Stimulated activated CD4-positive, alpha-beta T cell treated with anti-CD3 and anti-CD28 coated beads, Interleukin-12 subunit alpha, Interleukin-12 subunit beta, amount 100 ng/mL, for 24 hours (primary cell): ENCODE measurements at places on chromosomes 2 and 18.

- DNase-seq: no peak
Measured at GRCh38 chr2:151523850-151524249, 114.1 kb downstream of the RIF1 start.

- no peak for DNase-seq
Measured at GRCh38 chr2:215357660-215358059, 45.8 kb downstream of the ATIC start.

GRCh38 chr2:113138428-113139322 lies 11.3 kb downstream of the IL1RN start:
- DNase-seq: no peak

DNA sequence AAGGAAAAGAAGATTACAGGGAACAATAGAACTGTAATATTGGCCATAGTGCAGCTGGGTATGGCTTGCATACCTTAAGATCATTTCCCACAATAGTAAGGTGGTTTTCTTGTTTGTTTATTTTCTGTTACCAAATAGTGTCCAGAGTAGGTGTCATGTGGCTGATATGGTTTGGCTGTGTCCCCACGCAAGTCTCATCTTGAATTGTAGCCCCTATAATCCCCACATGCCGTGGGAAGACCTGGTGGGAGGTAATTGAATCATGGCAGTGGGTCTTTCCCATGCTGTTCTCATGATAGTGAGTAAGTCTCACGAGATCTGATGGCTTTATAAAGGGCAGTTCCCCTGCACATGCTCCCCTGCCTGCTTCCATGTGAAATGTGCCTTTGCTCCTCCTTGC lies 190.1 kb downstream of the ICOS start:
- DNase-seq: no peak

DNA sequence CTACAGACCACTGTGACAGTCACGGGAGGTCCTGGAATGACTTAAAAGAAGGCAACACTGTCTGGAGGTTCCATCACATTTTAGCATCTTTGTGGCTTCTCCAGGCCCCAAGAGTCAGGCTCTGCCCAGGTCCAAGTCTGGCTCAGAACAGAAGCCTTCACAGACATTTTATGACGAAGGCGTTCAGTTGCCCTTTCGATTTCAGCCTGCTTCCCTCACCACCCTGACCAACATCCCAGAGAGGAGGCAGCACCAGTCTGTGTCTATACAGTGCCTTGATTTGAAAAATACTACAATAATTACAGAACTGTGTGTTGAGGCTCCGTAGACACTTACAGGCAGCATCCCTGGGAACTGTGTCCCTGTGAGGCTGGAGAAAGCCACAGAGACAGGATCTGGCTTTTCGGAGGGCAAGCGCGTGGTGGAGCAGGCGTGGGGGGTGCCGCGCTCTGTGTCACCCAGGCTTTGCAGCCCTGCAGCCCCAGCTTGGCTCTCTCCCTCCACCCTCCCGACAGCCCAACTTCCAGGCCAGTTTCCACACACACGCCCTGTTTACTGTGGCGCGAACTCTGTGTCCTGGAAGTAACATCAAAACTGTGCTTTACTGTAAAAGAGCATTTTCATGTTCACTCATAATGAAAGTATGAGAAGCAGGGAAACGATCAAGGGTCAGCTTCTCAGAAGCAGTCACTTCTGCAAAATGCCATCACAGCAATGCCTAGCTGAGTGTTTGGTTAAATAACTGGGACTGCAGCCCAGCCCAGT lies 153.5 kb upstream of the ALKAL2 start:
- no peak for DNase-seq

DNA sequence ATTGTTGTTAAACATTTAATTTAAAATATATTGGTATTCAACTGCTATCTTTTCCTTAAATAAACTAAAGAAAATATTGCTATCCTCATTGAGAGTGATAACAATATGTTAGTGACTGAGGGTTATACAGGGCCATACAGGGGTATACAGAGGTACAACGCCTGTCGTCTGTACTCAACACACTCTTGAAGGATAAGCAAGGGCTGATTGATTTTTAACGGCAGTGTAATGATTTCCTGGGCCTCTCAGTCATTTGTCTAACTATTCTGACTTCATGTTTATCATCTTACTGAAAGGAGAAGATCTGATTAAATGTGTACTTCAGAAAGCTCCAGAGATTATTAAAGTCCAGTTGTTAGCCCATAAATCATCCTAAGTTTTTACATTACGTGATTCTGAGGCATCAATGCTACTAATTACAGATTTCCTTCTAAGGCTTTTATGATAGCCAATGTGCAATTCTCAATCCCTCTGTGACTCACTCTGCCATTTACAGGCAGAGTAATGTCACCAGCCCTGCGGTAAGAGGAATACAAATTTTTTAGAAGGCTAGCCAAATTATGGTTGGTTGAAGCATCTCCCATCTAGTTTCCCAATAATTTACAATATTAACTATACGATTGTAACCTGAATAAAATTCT lies 893.0 kb upstream of the CHAC2 start:
- DNase-seq: no peak

- DNase-seq: peak; percentile 53
Measured at GRCh38 chr2:167292430-167293171, 404.3 kb downstream of the XIRP2 start.

DNA sequence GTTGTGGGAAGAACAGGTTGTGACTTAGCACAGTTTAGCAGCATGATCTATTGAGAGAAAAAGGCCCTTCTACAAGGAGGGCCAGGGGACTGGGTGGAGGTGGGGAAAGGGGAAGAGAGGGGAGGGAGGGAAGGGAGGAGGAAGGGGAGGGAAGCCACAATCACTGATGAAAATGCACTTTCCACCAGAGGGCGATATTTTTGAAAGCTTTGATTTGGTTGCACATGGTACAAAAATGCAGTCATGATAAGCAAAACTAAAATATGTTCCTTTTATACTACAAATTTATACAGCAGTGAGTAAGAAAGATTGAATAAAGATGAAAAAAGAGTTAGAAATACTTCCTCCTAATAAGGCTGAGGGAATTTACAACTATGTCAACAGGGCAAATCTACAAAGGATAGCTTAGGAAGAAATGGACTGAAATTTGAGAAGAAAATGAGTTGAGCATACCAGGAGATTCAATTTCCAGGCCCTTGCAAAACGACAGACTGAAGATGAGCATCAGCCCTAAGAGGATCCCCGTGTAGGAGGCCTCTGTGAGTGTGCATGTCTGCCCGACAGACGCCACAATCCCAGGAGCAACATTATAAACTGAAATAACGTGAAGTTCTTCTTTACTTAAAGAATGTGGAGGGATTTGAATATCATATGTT lies 17.2 kb downstream of the SH3YL1 start:
- DNase-seq: no peak

GRCh38 chr2:44793322-44793870 lies 148.1 kb upstream of the SIX3 start:
- DNase-seq: no peak

DNA sequence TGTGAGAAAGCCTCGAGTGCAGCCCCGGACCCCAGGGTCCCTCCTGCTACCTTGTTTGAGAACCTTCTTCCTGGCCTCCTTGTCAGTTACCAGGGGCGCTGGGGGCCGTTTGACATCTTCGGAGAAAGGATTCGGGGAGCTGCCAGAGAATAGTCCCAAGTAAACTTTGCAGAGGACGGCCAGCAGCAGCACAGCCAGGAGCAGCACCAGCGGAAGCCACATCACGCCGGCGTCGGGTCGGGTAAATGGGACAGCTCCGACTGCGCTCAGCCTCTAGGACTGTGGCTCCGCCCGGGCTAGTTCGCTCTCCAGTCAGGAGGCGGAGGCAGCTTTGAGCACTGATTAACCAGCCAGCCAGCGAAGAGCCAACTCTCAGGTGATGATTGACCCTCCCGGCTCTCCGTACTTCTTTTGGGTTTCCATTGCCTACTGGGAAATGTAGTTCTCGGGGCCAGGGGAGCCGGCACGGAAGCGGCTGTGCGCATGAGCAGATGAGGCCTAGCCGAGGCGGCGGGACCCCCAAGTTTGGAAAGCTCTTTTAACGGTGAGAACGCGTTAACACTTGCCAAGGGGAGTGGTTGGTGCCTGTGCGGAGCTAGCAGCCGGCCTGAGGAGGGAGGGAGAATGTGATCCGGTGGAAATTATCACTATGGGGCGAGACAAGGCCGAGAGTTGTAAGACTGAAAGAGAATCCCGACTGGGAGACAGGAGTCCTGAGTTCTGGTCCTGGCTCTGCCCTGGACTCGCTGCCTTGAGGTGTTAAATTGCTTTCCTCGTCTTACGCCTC lies at the start of the genes ELMOD3 and RETSAT:
Gene ELMOD3, plus strand, starts transcription at position 484 of the 787 bp plus-strand sequence. CDS start 2,430 bp downstream, outside the sequence.
Gene RETSAT, minus strand, starts transcription at position 243 of the 787 bp plus-strand sequence. Its CDS starts 21 bp downstream, at position 222.
- DNase-seq: peak; percentile 89

DNA sequence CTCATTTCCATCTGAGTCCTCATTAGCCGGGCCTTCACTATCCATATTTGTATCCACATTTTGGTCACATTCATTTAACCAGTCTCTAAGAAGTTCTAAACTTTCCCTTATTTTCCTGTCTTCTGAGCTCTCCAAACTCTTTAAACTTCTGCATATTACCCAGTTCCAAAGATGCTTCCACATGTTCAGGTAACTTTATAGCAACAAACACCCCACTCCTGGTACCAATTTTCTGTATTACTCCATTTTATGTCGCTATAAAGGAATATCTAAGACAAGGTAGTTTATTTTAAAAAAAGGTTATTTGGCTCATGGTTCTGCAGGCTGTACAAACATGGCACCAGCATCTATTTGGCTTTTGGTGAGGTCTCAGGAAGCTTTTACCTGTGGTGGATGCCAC lies 38.8 kb upstream of the AGFG1 start:
- no peak for DNase-seq

- DNase-seq: no peak
Measured at GRCh38 chr2:118319271-118319684, 231.0 kb downstream of the INSIG2 start.

GRCh38 chr18:25327584-25327983 lies 24.4 kb downstream of the ZNF521 start:
- DNase-seq: no peak

DNA sequence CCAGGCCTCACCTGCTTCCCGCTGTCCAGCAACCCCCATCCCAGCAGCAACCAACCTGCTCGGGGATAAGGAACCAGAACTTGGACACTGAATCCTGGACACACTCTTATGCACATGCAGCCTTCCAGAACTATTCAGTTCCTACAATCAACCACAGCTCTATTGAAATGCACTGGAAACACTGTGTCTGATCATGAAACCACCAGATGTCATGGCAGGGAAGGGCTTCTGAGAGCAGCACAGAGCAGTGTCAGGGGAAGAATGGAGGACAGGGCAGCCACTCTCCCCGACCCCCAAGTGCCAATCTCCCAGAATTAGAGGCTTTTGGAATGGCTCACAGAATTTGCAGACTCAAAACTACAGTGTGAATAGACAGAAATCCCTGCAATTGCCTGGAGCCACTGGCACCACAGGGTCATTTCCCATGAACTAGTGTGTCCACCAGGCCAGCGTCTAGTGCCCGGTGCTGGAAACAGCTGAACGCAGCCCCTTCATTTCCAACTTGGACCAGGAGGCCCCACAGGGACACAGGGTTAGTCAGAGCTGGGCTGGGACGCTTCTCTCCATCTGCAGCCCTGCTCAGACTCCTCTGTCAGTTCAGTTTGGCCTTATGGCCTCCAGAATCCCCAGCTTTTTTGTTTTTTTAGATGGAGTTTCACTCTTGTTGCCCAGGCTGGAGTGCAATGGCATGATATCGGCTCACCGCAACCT lies 25.5 kb downstream of the MRPL35 start:
- DNase-seq: no peak

GRCh38 chr2:160703648-160704585 lies 210.3 kb upstream of the RBMS1 start:
- DNase-seq: no peak

GRCh38 chr2:181471226-181471625 lies 14.0 kb downstream of the ITGA4 start:
- no peak for DNase-seq

DNA sequence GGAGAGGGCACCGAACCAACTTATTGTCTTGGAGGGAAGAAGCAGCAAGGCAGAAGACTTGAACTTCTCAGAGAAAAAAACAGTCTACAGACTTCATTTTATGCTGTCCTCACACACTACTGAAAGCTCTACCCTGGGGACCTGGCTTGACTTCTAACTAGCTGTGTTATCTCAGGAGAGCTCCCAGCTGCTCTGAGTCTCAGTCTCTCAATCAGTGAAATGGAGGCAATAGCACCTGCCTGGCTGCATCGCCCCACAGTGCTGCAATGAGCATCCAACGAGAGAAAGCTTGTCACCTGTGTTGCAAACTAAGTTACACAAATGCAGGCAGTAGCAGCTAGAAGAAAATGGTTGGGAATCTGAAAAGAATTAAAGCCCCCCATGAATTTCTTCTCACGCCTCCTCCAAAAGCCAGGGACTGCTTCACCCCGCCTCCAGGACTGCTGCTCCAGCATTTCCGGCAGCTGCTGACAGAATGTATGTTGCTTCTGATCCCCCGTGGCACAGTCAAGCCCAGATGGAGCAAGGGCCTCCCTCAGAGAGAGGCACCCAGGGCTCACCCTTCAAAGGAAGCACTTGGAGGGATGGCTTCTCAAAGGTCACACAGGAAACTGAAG lies 116.3 kb downstream of the BCL11A start:
- DNase-seq: no peak

DNA sequence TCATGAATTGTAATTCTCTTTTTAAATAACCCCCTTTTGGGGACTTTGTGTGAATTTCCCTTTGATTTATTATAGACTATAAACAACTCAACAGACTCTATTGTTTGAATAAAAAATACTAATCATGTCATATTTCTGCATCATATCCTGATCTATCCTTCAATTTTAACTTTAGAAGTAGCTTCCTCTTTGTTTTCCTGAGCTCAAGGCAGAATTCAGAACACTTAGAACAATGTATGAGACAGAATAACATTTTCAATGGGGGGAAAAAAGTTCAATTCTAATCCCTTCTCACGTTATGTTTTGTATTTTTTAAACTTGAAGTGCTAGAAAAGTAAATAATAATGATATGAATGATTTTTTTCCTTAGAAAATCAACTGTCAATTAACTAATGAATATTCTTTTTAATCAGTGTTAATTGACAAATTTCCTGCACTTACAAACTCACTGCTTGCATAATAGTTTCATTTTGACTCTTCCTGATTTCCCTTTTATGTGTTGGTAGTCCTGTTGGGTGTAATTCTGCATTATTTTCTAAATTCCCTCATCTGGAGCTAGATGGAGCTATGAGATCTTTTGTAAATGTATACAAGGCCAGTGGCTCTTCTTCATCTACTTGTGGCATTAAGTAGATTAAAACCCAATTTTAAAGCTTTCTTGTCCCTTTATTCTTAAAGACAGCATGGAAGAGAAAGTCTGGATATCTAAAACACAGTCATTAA lies 326.1 kb downstream of the PARD3B start:
- DNase-seq: no peak

DNA sequence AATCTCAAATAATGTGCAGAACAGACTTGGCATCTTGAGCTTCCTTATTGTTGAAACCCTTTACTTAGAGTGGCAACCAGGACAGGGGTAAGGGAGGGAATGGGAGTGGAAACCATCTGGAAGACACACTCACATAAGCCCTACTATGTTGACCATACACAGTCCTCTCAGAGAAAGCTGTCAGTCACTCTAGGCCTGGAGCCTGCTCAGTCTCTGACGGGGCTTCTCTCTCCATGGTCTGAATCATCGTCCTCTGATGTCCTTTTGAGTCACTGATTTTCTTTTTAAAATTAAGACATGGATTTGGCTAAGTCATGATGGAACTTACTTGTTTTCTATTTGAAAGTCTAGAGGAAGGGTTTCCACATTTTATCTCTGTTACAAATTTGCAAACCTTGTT lies 74.0 kb downstream of the MYO1B start:
- DNase-seq: no peak
